ENCODE measurements at places on chromosomes 4 and X. TPM values are rescaled to one million over a fixed set of nuclear protein-coding genes. Genes with fewer than 3 reads are reported as not detected.

- H3K27me3 ChIP-seq: peaks cover 55% of the 10 kb centered on the region
- peak; percentile 14 for DNase-seq
- H3K36me3 ChIP-seq: no peaks in the 10 kb centered on the region
- peak within 1 kb of the TSS; percentile 10 for H3K4me3 ChIP-seq
These were observed at the start of gene ESX1 for GRCh38 chrX:104254442-104255115. ESX1 (minus strand) TSS chrX:104254933; CDS start chrX:104254849, 84 bp downstream.

- H3K27me3 ChIP-seq: no peaks in the 10 kb centered on the region
- H3K36me3 ChIP-seq: no peaks in the 10 kb centered on the region
- H3K27ac ChIP-seq: no peak overlapping the region
- peak overlapping the region; percentile 57 for H3K4me3 ChIP-seq
- no peaks in the 10 kb centered on the region for H3K4me1 ChIP-seq
These were observed 692 bp upstream of the SLC9A7 start for GRCh38 chrX:46759645-46759974.

GRCh38 chrX:69222103-69223090 is 57.1 kb upstream of the PJA1 start:
- peaks cover 18% of the 10 kb centered on the region for H3K4me1 ChIP-seq
- H3K27me3 ChIP-seq: no peaks in the 10 kb centered on the region
- no peaks in the 10 kb centered on the region for H3K36me3 ChIP-seq
- H3K27ac ChIP-seq: peak overlapping the region; percentile 22
- no peak overlapping the region for H3K4me3 ChIP-seq

DNA sequence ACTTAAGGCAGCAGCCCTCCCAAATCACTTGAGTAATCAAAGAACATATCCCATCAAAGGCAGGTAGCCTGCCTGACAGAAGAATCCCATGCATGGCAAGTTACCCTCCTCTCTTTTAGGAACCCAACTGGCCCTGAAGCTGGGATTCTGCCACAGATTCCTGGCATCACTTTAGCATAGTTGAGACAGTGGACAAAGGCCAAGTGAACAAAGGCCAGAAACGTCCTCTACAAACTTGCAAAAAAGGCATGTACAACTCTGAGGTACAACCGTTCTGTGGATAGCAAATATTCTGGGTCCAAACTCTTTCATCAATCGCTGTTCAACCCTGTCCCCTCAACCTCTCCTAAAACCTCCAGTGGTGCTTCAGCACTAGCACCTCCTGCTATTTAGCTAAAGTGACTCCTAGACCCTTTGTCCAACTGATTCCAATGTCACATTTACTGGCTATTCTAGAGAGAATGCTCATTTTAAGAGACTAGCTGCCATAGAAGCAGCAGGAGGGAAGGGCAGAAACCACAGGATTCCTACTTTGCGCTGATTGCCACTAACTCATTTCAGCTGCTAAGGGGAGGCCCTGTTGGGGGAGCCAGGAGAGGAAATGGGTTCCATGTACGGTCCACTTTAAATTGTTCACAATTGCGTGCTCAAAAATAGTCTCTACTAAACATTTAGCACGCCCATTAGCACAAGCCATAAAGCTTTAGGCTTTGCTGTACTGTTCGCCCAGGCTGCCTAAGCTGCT is 105.9 kb downstream of the SHROOM4 start:
- H3K27me3 ChIP-seq: no peaks in the 10 kb centered on the region
- peak overlapping the region; percentile 92 for H3K27ac ChIP-seq
- peak; percentile 81 for DNase-seq

DNA sequence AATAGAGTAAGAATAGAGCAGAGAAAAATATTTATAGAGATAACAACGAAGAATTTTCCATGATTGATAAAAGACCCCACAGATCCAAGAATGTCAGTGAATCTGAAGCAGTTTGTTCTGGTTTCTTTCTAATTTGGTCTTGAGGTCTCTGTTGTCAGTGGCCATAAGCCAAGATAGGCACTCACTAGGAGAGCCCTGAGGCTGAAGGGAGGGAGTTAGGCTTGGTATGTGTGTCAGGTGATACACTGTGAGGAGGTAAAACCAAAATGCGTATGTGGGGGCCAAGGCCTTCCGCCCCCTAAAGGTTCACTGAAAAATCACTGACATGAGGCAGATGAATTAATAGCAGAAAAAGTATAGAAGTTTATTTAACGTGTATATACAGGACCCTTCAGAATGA is 382.3 kb upstream of the HTR2C start:
- H3K27ac ChIP-seq: no peak overlapping the region
- no peaks in the 10 kb centered on the region for H3K36me3 ChIP-seq
- H3K4me1 ChIP-seq: no peaks in the 10 kb centered on the region
- H3K27me3 ChIP-seq: peaks cover 4% of the 10 kb centered on the region
- no peak for DNase-seq
- H3K4me3 ChIP-seq: no peak overlapping the region

GRCh38 chr4:65624651-65625050 is 45.6 kb downstream of the EPHA5 start:
- no peak for DNase-seq
- no peak overlapping the region for H3K27ac ChIP-seq
- peaks cover 7% of the 10 kb centered on the region for H3K4me1 ChIP-seq

DNA sequence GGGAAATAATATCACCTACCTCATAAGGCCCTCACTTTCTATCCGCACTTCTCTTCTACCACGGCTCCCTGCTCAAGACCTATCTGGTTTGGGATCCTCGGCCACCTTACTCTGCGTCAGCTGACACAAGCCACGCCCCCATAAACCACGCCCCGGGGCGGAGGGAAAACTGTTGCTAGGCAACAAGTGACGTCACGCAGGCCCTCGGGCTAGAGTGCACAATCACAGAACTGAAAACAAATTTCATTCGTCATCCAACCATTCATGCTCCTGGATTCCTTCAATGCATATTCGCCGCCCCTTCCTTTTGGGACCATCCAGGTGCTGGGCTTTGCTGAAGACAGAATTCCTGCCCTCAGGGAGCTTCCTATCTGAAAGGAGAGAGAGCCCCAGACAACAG is 66.3 kb downstream of the SMC1A start:
- H3K27ac ChIP-seq: no peak overlapping the region
- H3K36me3 ChIP-seq: no peaks in the 10 kb centered on the region
- no peaks in the 10 kb centered on the region for H3K4me1 ChIP-seq
- no peaks in the 10 kb centered on the region for H3K27me3 ChIP-seq

DNA sequence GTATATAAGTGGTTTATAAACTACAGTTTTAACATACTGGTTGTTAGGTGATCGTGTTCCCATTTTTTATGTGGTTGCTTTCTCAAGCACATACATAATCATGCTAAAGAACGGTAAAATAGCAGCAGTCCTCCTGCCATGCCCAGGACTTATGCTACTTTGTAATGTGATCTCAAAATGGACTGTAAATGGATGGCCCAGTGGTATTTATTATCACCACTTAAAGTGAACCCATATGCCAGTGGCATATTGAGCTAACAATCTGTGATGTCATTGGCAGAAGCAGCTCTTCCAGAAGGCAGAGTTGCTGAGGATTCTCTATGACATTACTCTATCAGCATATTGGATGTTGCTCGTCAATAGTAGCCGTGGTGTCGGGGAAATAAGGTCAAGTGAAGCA is 28.6 kb downstream of the ANK2 start:
- H3K4me1 ChIP-seq: no peaks in the 10 kb centered on the region
- no peaks in the 10 kb centered on the region for H3K27me3 ChIP-seq
- H3K27ac ChIP-seq: no peak overlapping the region
- H3K36me3 ChIP-seq: no peaks in the 10 kb centered on the region
- no peak for DNase-seq

NAT8L gene
- total RNA-seq: 3.4 TPM

SLC30A9 gene
- total RNA-seq: 62.4 TPM

All from A673 (cell line).